ENCODE measurements at places on chromosomes 6 and 20.

- no peak for DNase-seq
Measured at GRCh38 chr6:72720464-72720863, 98.6 kb downstream of the KCNQ5 start.

DNA sequence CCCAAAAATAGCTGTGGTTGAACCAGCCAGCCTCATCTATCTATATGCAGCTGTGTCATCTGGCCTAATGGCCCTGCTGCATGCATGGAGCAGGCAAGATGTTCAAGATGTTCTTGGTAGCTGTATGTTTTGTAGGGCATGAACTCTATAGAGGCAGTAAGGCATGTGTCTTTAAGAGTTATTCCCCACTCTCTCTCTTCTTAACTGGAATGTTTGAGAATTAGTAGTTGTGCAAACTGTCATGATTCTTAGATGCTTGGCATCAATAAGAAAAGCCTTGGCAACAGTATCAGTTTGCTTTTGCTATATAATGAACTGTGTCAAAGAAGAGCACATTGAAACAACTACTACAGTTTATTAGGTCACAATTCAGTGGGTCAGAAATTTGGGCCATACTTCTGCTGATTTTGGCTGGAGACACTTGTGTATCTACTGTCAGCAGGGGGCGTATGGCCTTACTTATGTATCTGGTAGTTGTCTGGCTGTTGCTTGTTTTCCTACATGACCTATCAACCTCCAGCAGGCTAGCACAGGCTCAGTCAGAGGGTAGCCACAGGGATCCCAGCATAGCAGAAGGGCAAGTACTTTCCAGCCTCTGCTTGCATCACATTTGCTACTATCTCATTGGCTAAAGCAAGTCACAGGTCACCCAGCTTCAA is 56.1 kb upstream of the LAMP5 start:
- DNase-seq: no peak

- DNase-seq: no peak
Measured at GRCh38 chr20:6034134-6034969, 19.5 kb downstream of the LRRN4 start.

DNA sequence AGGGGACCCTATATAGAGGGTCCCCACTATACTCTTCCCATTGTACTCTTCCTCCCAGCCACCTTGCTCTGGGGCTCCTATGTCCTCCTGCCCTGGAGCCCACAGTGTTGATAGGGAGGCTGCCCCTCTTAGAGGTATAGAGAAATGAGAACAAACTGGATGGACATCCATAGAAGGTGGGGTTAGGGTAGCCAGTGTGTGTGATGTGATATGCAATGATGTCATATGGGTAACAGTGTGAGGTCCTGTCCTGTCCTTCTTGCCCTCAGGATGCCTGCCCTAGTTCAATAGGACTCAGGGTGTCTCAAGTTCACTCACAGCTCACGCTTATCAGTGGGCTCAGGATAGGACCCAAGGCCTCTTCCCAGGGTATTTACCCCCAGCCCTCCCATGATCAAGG is 435 bp downstream of the PTCRA start:
- no peak for DNase-seq

DNA sequence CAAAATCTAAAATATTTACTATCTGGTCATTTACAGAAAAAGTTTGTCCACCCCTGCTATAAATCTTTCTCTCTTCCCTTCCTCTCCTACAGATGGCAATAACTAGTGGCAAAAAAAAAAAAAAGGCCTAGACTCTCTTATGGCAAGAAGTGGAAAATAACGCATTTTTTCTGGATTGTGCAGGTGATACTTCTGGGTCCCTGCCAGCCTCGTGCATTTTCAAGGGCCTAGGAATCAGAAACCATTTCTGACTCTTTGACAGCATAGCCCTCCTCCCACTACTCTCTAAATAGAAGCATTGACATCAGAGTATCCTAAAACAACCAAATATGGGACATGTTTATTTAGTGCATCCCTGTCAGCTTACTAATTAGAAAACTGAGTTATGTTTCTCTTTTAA is 251.0 kb downstream of the KHDC1L start:
- no peak for DNase-seq

DNA sequence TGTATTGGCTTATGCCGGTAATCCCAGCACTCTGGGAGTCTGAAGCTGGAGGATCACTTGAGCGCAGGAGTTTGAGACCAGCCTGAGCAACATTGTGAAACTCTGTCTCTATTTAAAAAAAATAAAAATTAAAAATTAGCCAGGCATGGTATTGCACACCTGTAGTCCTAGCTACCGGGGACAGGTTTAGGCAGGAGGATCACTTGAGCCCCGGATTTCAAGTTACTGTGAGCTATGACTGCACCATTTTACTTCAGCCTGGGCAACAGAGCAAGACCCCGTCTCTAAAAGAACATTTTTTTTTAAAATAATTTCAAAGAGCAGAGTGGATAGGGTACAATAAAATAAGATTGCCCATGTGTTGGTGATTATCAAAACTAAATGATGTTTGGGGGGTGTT is 482.9 kb upstream of the SOX4 start:
- no peak for DNase-seq

DNA sequence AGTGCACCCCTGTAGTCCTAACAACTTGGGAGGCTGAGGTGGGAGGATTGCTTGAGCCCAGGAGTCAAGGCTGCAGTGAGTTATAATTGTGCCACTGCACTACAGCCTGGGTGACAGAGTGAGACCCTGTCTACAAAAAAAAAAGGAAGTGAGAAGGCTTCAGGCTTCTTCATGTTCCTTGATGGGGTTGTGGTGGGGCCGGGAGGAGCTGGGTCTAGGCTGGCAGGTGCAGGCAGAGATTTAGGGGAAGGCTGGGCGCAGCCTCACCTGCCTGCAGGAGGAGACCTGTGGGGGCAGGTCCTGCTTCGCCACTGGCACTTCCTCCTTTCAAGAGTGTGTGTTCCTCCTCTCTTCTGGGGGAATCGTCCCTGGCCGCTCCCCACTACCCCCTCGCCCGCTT is 63.9 kb downstream of the CHMP4B start:
- no peak for DNase-seq

- no peak for DNase-seq
Measured at GRCh38 chr20:2387580-2387979, 6.9 kb downstream of the TGM6 start.

- no peak for DNase-seq
Measured at GRCh38 chr6:53399027-53399344, 50.2 kb upstream of the ELOVL5 start.

- DNase-seq: peak; percentile 98
Measured at GRCh38 chr6:28985462-28986164, 19.5 kb downstream of the ZNF311 start.

DNA sequence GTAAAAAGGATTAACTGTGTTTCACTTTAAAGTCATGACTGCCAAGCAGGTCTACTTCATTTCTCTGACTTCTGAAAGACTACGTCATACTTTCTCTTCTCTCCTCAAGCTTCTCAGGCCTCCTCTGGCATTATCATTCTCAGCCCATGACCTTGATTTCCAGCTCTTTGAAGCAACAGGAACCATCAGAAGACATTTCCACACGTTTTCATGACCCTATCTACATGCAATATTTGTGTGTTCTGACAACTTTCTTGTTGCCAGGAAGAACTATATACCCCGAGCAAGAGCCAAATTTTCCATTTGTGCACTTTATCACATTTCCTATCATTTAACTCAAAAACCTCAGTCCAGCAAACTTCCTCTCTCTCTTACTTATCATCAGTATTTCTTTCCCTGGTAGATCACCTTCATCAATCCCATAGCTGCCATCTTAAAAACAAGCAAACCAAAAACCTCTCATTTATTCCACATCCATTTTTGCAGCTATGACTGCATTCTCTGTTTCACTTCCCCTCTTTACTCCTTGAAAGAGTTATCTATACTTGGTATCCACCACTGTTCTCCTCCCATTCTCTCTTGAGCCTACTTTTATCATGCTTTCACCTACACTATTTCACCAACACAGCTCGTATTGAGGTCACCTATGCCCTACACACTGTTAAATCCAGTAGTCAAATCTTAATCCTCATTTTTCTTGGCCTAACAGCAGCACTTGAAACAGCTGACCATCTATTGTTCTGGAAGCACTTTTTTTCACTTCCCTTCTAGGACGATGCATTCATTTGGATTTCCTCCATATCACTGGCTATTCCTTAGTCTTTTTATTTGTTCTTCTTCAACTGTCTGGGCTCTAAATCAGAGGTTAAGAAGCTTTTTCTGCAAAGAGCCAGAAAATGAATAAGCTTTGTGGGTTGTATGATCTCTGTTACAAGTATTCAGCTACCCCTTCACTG is 47.1 kb downstream of the STX7 start:
- DNase-seq: no peak

DNA sequence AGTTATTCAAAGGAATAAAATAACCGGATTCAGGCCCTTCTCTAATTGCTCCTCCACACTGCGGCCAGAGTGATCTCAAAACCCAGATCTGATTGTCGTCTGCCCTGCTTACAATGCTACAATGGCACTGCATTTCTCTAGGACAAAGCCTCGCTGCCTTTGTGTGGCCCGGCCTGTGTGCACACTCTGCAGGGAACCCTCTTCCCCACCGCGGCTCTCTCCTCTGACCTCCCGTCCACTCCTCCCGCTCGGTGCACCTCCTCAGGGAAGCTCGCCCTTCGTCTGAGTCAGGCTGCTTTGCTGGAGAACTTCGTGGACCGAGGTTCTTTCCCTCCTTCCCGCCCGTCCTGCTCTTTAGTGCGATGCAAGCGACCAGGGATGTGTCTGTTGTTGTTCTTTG is 101.6 kb upstream of the SNX9 start:
- peak; percentile 54 for DNase-seq

GRCh38 chr20:36167902-36168503 is 13.5 kb downstream of the EPB41L1 start:
- no peak for DNase-seq

DNA sequence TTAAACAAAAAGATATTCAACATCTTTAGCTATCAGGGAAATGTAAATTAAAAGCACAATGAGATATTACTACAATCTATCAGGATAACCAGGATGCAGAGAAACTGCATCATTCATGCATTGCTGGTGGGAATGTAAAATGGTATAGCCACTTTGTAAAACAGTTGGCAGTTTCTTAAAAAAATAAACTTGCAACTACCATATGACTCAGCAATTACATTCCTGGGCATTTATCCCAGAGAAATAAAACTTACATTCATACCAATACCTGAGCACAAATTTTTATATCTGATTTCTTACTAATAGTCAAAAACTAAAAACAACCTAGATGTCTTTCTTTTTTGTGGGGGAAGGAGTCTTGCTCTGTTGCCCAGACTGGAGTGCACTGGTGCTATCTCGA is 190.3 kb upstream of the TAB2 start:
- no peak for DNase-seq

- no peak for DNase-seq
Measured at GRCh38 chr20:46520540-46520939, 7.2 kb upstream of the ZNF334 start.

- no peak for DNase-seq
Measured at GRCh38 chr6:147154454-147154853, 49.8 kb upstream of the STXBP5 start.

GRCh38 chr6:6556161-6556737 is 32.3 kb upstream of the LY86 start:
- no peak for DNase-seq

DNA sequence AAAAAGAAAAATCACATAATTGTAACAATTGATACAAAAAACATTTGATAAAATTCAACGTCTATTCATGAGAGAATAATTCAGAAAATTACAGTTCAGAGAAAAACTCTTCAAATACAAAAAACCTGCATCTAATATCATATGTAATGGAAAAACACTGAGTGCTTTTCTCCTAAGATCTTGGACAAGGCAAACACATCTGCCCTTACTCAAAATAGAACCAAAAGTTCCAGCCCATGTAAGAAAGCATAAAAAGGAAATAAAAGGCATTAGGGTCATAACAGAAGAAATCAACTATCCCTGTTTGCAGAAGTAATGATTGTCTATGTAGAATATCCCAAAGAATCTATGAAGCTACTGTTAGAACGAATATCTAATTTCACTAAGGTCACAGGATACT is 721.4 kb downstream of the RFPL4B start:
- no peak for DNase-seq

DNA sequence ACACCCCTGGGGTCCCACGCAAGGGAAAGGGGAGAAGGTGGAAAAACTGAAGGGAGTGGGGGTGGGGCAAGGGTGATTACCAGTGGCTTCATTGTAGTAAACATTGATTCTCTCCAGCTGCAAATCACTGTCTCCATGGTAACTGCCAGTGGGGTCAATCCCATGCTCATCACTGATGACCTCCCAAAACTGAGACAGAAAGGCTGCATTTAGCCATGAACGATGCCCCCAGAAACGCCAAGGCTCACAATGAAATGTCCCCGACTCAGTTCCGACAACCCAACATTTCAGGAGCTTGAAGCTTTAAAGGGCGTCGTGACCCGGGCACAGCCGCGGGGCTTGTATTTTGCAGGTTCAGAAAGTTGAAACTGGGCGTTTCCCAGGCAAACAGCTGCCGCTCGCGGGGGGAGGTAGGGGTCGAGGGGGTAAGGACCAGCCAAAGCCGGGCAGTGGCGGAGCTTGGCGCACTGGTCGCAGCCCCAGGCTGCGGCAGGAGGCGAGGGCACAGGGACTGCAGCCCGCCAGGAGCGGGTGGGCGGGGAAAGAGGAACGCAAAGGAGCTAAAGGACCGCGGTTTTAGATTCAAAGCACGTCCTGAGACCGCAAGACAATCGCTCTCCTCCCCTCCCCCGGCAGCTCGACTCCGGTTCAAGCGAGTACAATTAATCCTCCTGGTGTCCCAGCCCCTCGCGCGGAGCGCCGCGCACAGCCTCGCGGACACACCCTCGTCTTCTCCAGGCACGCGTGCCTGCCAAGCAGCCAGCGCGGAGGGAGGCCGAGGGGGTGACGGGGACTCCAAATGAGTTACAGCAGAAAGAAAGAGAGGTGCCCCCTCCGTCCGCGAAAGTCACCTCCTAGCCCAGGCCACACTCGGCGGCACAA is 731 bp downstream of the TUBB2B start:
- DNase-seq: peak; percentile 87

- no peak for DNase-seq
Measured at GRCh38 chr20:49852522-49853080, 40.0 kb downstream of the SLC9A8 start.

- DNase-seq: no peak
Measured at GRCh38 chr6:37798436-37799262, 20.9 kb upstream of the ZFAND3 start.

GRCh38 chr6:87793315-87793714 is 91.3 kb upstream of the AKIRIN2 start:
- DNase-seq: no peak

GRCh38 chr6:106546691-106547414 is 82.4 kb downstream of the RTN4IP1 start:
- DNase-seq: no peak

DNA sequence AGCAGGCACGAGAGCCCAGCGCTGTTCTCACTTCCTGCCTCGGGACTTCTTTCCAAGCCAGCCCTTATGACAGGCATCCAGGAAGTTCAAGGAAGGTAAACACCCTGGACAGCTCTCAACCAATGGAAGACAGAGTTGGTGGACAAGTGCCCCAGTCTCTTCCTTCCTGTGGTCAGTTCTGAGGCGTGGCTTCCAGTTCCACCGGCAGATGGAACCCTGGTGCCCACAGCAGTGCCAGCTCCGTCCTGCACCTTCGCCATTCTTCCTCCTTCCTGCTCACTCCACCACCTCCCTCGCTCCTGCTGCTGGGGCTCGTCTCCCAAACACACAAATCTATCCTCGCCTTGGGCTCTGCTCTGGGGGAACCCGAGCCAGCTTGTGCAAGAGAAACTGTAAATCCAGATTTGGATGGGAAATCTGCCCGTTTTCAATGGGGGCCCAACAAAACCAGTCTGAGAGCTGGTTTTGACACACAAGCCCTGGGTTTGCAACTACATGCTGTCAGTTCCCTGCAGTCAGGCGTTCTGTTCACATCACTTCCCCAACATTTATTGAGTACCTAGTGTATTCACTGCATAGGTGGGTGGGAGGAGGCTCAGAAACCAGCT is 162.7 kb downstream of the GRM4 start:
- no peak for DNase-seq

- no peak for DNase-seq
Measured at GRCh38 chr6:33965766-33966165, 162.0 kb upstream of the MLN start.
